EH (cell line): ENCODE measurements at places on chromosomes 11 and 22.

DNA sequence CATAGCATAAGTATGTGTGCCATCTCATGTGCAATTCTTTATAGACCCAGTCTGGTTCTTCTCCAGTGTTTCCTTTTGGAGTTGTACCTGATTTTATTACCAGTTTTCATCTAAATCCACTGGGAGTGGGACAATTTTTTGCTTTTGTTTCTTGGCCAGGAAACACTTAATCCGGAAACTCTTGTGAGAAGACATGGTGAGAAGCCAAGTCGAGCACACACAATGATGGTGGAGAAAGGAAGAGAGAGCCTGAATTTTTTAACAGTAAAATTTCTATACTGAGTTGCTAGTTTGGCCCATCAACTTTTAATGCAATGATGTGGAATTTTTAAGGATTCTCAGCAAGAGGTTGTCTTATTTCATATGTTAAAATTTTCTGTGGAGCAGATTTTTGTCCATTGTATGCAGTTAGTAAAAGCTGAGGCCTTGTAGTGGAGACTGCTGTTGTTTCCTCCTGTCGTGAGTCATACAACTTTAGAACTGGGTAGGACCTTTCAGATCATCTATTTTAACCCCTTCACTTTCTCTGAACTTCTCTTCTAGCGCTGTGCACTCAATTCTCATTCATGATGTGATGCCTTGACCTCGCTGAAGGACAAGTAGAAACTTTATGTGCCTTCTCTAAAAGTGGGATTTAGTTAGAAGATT is 17.1 kb downstream of the FAR1 start:
- DNase-seq, result no peak

- peak; percentile 62 for DNase-seq
Observed at GRCh38 chr22:29331213-29331612, 15.7 kb upstream of the RASL10A start.

- DNase-seq, result peak; percentile 34
Observed at GRCh38 chr11:46906609-46907041, 11.7 kb downstream of the LRP4 start.

DNA sequence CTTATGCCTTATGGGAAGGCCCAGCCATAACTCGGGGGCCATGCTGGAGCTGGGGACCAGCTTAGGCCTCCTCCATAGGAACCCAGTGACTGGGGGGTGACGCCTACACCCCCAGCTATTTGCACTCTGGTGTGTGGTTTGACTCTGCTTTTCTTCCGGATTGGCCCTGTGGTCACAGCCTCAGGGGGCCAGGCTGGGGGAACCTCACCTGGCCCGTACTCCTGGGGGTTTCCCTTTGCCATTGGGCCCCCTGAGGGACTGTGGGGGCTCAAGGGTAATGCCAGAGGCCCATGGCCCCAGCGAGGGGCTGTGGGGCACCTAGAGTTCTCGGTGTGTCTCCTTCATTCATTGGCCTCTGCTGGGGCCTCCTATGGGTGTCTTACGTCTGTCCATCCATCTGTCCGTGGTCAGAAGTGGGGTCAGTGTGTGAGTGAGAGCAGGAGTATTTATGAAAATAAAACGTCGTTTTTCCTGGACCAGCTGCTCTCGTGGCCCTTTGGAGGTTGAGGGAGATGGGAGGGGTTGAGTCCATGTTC is 6.3 kb upstream of the SH3BP1 start:
- no peak for DNase-seq

- DNase-seq, result no peak
Observed at GRCh38 chr22:32916025-32916424, 114.5 kb downstream of the TIMP3 start.

DNA sequence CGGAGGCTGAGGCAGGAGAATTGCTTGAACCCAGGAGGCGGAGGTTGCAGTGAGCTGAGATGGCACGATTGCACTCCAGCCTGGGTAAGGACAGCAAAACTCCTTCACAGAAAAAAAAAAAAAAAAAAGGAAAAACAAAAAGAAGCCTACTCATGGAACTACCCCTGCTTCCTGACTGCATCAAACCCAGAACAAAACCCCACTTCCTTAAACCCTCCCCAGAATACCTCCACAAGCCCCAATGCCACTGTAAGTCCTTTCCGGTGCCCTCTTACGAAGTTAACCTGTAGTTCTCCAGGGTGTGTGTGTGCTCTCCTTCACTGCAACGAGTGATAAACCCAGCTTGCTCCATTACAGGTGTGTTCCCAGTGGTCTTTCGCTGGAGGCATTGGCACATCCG is 8.6 kb upstream of the TOLLIP start:
- no peak for DNase-seq

GRCh38 chr11:102384419-102385079 is 37.5 kb downstream of the BIRC2 start:
- no peak for DNase-seq
